ENCODE measurements at places on chromosomes 5 and 9. TPM values are rescaled to one million over a fixed set of nuclear protein-coding genes. Genes with fewer than 3 reads are reported as not detected.

Gene GRIN3A
- total RNA-seq, result 0.98 TPM

Gene ABLIM3
- 12.4 TPM for total RNA-seq

Gene XRCC4
- total RNA-seq, result 8.1 TPM

Gene SH2D3C
- total RNA-seq, result 4.7 TPM

Gene CD74
- 198 TPM for total RNA-seq

Gene HMCN2
- total RNA-seq, result 28.1 TPM

Gene PHF24
- not detected for total RNA-seq

Measured in mucosa of descending colon (tissue), 3 donors.